ENCODE measurements at places on chromosomes 6 and 20.

- no peak for DNase-seq
These were observed 91.0 kb downstream of the NCR2 start for GRCh38 chr6:41426438-41426851.

DNA sequence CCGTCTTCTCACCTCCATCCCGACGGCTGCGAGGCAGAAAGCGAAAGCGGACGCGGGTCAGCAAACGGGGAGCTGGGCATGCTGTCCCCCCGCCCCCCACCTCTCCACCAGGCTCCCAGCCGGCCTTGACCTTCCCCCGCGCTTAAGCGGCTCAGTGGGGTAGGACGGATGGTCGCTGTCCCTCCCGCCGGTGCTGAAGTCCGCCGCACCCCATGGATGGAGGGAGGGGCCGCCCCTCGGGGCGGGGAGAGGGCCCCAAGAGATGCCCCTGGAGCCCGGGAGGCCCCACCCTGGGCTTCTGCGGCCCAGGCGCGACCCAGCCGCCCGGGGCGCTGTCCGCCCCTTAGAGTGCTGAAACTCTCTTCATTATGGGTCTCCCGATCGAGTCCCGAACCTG, at the start of gene KCNB1:
Gene KCNB1 (minus strand): TSS at position 48 of the 397 bp plus-strand sequence. CDS start 188 bp downstream, outside the sequence.
- DNase-seq = peak; percentile 16

DNA sequence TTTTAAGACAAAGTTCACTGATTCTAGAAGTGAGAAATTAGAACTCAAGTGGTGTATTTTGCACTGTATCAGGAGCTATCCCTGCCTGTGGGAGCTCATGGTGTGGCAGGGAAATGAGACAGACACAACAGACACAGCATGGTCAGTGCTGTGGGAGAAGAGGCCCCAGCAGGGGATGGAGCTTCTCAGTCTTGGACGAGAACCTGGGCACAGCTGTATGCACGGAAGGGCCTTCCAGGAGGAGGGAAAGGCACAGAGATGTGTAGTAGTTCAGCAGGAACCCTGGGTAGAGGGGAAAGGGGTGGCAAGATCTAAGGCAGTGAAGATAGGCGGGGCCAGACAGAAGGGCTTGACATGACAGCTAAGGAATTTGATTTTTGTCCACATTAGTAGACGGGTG, 48.8 kb upstream of the KIF25 start:
- DNase-seq = no peak

DNA sequence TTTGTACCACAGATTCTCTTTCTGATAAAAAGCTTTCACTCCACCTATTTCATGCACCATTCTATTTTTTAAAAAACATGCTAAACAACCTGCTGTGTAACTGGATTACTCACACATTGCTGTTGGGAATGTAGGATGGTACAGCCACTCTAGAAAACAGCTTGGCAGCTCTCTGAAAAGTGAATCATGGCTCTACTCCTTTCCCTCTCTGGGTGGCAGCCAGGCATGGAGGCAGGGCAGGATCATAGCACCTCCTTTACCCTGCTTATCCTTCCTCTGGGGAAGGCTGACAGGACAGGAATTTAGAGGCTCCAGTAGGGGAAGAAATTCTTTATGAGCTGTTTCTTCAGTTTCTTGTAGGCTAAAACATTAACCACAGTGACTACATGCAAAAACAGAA, 6.7 kb upstream of the VNN2 start:
- no peak for DNase-seq

DNA sequence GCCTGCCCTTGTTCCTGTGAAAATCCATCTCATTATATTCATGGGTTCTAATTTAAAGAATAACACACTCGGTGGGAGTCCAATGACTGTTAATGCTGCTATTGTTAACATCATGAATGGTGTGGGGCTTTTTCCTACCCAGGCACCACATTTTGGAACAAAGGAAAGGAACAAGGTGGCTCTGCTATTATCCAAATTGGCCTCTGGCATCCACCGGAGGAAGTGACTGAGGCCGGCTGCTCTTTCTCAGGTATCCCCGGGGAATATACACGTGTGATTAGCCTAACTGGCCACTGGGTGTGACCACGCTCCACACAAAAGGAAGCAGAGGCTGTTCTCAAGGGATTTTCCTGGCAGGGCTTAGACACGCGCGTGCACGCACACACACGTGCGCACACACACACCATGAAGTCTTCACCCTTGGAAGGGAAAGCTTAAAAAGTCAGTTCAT, 601.2 kb upstream of the ARID1B start:
- DNase-seq = no peak

- no peak for DNase-seq
These were observed 40.3 kb upstream of the SIM1 start for GRCh38 chr6:100504786-100505737.

DNA sequence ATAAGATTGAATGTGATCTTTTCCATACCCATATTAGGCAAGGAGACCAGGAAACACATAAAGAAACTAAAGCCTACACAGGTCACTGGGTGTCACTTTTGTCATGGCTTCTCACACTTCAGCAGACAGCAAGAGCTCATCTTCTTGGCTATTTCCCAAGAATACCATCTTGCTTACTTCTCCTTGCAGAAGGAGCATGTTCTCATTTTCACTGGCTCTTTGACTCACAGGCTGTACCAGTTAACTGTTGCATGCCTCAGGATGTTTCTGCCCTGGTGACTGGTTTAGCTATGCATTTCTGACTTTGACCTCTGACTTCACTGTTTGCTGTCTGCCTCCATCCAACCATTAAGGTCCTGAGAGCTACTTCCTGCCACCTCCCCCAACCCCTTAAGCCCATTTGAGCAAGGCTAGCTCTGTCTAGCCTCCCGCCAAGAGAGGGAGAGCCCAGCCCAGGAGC, 40.3 kb upstream of the OGFRL1 start:
- no peak for DNase-seq

DNA sequence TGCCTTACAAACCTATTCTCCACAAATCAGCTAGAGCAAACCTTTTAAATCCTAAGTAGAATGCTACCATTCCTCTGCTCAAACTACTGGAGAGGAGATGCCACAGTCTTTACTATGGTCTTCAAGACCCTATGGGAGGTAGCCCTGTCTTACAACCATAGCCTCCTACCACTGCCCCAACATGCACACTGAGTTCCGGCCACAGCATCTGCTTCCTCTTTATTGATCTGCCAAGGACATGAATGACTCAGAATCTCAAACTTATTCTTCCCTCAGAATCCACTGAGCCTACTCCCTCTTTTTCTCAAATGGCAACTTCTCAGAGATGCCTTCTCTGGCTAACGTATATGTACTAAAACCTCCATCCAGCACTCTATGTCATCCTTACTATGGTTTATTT, 12.2 kb upstream of the ANKEF1 start:
- DNase-seq = no peak

- no peak for DNase-seq
These were observed 148.3 kb downstream of the HACE1 start for GRCh38 chr6:104711371-104711770.

DNA sequence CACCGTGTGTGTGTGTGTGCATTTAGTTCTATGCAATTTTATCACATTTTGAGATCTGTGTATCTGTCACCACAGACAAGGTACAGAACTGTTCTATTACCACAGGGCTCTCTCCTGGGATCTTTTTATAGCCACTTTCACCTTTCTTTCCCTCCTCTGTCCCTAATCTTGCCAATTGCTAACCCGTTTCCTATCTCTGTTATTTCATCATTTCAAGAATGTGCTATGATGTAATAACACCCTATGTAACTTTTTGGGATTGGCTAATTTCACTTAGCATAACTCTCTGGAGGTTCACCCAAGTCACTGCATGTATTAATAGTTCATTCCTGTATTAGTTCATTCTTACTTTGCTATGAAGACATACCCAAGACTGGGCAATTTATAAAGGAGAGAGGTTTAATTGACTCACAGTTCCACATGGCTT, 657.7 kb downstream of the QKI start:
- no peak for DNase-seq

- no peak for DNase-seq
These were observed 17.1 kb downstream of the TGM3 start for GRCh38 chr20:2312876-2313275.

DNA sequence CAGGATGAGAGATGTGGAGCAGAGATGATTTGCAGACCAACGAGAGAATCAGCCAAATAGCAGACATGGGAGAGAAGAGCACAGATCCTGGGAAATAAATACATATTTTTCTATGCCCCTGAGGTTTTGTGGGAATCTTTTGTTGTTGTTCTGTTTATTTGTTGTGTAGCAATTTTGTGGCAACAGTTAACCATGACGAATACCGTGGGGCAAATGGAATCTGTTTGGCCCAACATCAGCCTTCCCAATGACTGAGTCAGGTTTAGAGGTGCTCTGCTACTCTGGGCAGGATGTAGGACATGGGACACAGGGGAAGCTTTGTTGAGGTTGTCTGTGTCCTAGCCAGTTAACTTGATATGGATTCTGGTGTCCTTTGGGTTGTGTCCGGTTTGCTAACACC, 7.9 kb upstream of the SLC2A10 start:
- DNase-seq = no peak

DNA sequence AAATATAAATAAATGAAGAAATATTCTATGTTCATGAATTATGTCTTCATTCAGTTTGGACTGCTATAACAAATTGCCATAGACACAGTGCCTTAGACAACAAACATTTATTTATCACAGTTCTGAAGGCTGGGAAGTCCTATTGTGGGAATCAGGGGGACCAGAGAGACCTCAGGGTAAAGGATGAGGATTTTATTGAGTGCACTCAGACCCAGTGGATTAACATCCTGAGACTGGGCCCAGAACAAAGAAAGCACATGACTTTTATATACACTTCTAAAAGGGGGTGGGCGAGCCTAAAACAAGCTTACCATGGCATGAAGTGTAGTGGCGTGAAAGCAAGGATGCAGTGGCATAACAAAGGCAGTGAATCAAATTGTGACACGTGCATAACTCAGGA, 26.9 kb upstream of the CBLN4 start:
- DNase-seq = no peak

GRCh38 chr6:124882579-124883393, 79.5 kb upstream of the RNF217 start:
- no peak for DNase-seq

DNA sequence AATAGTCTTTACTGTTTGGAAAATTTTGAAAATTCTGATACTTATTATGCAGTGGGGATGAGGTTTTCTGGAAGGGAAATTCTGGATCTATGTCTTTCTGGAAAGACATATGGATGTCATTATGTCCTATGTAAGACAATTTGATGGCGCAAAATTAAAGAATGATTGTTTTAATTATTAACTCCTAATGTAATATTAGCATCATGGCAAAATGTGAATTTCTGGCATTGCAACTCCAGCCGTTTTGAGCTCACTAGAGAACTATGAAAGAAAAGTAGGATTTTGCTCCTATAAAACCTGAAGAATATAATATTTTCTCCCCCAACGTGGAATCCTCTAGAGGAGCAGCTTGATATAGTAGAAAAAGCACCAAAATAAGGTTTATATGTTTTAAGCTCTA, 243.2 kb downstream of the RFPL4B start:
- no peak for DNase-seq

DNA sequence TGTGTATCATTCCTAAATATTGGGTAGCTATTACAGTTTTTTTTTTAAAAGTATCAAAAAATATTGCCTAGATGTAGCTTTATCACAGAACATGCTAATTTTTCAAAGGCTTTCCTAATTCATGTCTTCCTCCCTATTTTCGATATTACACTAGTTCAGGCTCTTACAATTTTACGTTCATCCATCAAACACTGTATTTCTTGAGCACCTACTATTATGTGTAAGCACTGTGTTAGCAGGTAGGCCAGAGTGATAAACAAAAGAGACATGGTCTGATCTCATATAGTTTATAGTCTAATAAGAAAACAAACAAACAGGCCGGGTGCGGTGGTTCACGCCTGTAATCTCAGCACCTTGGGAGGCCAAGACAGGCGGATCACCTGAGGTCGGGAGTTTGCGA, 69.5 kb downstream of the FAM217A start:
- no peak for DNase-seq

DNA sequence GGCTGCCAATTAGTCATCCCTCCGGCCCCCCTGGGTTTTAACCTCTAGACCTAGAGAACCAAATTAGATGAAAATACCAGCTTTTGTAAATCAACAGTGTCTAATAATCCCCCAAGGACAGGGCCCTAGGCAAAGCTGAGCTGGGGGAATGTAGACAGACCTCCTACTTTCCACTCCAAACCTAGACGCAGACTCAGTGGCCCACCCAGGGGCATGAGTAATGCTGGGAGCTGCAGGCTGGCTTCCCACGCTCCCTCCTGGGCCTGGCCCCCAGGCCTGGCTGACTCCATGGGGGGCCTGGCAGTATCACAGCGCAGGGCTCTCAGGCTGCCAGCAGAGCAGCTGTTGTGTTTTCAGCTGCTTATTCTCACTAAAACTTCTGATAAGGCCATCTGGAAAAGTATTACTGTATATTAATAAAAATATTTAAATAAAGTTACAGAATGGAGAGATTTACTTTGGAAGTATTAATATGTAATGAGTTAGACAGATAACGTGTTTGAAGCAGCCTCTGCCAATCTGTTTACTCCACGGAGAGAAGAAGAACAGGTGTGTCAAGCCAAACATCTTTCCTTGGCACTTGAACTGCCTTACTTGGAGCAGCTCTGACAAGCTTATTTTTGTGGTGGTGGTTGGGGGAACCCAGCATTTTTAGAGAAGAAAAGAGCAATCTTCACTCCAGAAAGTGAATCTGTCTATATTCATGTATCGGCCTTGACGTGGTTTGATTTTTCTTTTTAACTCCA, 144.0 kb upstream of the AGPAT4 start:
- no peak for DNase-seq

DNA sequence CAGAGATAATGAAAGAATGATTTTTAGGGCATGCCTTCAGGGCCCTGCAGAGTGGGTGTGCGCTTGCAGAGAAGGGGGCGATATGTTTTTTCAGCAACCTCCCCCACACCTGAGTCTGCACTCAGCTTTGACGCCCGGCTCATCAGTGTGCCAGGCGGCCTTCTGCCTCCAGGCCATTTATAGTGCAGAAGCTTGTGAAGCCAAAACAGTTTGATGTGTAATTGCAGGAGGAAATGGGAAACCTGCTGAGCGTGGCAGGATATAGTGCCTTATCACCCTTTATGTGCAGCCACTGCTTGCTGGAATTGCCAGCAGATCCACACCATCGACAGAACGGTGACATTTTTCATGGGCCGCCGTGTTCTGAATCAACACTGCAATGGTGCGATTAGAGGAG, 178.2 kb downstream of the CDH4 start:
- DNase-seq = no peak

GRCh38 chr6:156686995-156687788, 90.0 kb upstream of the ARID1B start:
- DNase-seq = peak; percentile 76

DNA sequence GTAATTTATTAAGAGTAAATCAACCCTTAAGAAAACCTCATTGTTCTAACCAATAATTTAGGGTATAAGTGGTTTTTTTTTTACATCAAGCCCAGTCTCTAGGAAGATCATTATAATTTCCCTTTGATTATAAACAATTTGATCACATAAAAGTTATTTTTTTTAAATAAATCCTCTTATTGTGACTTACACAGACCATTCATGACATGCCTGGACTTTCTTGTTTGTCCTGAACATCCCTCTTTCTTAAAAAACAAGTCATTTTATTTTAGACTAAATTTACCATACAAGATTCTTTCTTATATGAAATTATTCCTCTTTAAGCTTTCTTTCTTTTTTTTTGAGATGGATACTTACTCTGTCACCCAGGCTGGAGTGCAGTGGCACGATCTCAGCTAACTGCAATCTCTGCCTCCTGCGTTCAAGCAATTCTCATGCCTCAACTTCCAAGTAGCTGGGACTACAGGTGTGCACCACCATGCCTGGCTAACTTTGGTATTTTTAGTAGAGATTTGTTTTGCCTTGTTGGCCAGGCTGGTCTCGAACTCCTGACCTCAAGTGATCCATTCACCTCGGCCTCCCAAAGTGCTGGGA, 53.6 kb upstream of the AGPAT4 start:
- DNase-seq = no peak

- no peak for DNase-seq
These were observed 140.3 kb downstream of the SYNDIG1 start for GRCh38 chr20:24609757-24610156.
